Hippocampal formation (tissue), 2 donors: ENCODE measurements at places on chromosomes 16 and 17.

DNA sequence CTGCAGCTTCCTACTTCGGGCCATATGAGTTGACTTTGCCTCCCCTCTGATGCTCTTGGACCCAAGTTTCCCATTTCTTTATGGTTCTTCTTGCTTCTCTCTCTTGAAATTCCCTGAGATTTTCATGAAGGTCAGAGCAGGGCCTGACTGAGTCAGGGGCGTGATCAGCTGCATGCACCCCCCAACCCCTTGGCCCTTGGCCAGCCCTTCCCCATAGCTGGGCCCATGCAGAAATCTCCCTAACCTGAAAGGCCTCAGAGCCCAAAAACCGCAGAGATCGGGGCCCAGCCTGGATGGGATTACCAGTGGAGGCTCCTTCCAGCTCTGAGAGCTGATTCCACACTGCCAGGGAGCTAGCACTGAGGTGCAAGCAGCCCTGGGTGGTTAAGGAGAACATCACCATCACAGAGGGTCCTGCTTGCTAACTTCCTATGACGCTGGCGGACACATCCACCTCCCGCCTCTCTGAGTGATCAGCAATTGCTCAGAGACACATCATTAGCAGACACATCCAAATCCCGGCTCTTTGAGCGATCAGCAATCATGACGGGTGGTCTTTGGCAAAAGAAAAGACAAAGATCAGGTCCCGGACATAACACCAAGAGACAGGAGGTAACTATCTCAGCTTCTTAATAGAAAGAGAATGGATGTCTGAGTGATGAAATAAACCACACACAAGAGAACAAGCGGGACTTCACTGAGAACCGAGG is 161.5 kb downstream of the C16orf78 start:
- no peak for DNase-seq

DNA sequence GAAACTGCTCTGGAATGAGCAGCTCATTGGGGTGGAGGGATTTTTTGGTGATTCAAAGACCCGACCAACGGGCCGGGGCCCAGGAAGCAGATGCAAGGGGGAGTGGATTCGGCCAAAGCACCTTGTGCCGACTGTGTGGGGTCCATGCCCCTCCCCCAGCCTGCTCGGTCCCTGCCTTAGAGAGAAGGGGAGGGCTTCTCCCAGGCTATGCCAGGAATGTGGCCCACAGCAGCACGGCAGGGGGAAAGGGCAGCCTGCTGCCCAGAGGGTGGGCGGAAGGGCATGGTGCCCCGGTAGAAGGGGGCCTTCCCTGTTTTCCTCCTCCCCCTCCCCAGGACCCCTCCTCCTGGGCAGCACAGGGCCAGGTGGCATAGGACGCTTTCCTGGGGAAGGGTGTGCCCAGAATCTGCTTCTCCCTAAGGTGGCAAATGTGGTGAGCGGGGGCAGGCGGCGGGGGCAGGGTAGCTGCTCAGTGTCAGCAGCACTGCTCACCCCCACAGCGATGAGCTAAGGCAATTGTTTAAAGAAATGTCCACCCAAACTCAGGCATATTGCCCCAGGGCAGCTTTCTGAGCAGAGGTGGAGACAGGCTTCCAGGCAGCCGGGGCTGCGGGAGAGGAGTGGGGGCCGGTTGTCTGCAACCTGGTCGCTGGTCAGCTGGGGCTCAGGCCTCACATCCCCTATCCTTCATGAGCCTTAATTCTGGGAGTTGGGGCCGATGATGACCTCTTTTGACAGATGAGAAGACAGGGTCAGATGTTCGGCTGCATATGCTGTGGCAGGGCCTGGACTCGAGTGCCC is 33.9 kb upstream of the MLKL start:
- no peak for DNase-seq

- no peak for DNase-seq
Observed at GRCh38 chr17:46873941-46874645, 22.7 kb downstream of the WNT9B start.

DNA sequence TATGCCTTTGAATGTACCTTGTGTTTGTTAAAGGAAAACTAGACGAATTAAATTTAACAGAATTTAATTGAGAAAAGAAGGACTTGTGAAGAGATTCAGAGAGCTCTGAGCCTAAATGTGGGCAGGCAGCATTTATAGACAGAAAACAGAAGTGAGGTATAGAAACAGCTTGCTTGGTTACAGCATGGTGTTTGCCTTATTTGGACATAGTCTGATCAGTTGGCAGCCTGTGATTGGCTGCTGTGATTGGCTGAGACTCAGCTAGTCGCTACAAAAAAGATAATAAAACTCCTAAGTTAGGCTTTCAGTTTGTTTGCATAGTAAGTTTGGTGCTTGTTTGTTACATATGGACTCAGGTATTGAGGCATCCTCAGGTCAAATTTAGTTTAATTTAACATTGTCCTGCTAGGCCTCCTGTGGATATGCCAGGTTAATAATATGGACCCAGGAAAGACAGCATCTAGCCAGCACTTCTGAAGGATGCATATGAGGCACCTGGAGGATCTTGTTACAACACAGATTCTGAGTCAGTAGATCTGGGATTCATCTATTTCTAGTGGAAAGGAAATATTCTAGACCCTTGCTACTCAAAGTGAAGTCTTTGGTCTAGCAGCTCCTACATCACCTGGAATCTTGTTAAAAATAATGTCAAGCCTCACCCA is 43.4 kb downstream of the SLFN5 start:
- no peak for DNase-seq

- DNase-seq, result no peak
Observed at GRCh38 chr16:63323055-63323454, 1286.8 kb upstream of the CDH8 start.

DNA sequence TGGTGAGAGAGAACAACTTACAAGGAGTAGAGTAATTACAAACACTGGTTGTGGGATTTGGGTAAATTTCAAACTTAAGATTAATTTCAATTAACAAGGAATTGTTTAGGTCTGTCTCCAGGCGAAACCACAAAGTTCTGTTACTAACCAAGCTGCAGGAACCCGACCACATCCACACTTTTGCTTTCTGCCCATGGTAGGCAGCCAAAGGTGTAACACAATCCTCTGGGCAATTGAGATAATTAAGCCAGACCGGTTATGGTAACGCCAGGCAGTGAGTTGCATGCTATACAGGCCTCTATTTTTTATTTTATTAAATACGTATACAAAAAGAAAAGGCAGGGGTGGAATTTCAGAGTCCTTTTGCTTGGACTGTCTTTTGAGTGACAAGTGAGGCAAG is 12.0 kb downstream of the KCNJ2 start:
- no peak for DNase-seq

- no peak for DNase-seq
Observed at GRCh38 chr16:2842340-2843000, 12.4 kb downstream of the ZG16B start.

- DNase-seq, result no peak
Observed at GRCh38 chr17:67043283-67043682, 1.1 kb upstream of the CACNG1 start.

- DNase-seq, result no peak
Observed at GRCh38 chr17:59914274-59914854, 21.4 kb downstream of the RPS6KB1 start.

DNA sequence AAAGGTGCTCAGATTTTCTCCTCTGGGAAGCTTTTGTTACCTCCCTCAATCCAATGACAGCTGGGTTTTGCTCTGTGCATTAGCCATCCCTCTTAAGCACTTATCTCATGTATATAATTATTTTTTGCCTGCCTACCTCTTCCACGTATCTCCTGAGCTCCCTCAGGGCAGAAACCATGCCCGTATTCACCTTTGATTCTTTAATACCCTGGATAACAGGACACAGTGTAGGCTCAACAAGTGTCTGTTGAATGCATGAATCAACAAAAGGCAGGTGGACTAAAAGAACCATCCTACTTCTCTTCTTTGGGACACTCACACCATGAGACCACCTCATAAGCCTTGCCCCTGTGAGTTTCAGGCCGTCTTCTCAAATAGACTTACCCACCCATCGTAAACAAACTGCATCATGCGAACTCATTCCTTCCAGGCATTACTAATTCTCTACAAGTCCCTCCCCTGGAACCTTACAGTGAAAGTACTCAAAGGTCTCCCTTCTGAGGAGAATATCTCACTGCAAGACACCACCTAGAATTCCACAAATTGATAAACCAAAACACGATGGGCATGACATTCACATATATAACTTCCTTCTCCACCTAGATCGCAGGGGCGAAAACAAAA is 3.2 kb downstream of the ARHGAP17 start:
- no peak for DNase-seq

DNA sequence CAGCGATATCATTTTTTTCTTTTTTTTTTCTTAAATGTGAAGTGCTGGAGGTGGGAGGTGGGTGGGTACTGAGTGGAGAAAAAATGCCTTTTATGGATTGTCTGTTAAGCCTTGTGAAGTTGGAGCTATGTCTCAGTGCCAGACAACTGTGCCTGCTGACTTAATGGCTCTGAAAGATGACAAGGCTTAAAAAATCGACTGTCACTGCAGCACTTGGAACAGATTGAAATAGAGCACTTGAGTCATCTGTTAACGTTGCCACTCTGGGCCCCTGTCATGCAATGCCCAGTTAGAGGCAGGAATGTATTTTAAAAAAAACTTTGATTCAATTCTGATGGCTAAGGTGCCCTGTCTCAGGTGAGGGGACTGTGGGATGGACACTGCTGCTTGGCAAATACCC is 108.2 kb upstream of the HS3ST2 start:
- DNase-seq, result no peak
